ENCODE measurements at places on chromosomes 12 and 14.

GRCh38 chr14:56221382-56222128, 103.3 kb downstream of the PELI2 start:
- no peak for DNase-seq

GRCh38 chr14:105064001-105064400, 1.2 kb downstream of the GPR132 start:
- no peak for DNase-seq

- no peak for DNase-seq
Measured at GRCh38 chr12:47504775-47505446, 200.9 kb downstream of the RPAP3 start.

GRCh38 chr12:104736307-104736706, 221.8 kb downstream of the SLC41A2 start:
- no peak for DNase-seq

DNA sequence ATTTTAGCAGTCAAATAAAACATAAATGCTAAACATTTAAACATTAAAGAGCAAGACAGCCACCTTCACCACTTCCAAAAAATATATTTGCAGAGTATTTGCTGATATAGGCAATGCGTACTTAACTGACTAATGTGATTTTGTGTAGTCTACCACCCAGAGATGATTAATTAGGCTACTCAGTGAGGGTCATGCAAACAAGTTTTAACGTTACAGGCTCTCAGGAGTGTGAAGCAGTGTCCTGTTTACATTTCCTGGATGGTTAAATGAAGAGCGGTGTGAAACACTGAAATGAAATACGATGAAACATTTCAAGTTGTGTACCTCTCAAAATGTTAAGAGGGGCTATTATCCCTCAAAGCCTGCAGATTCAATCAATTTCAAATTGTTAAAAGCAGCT, 165.8 kb upstream of the LRIG3 start:
- DNase-seq: no peak

- no peak for DNase-seq
Measured at GRCh38 chr12:13307143-13307816, 110.8 kb downstream of the EMP1 start.

GRCh38 chr12:69837657-69838415, 12.8 kb downstream of the MYRFL start:
- no peak for DNase-seq

- no peak for DNase-seq
Measured at GRCh38 chr12:32820376-32820931, 64.8 kb upstream of the YARS2 start.

DNA sequence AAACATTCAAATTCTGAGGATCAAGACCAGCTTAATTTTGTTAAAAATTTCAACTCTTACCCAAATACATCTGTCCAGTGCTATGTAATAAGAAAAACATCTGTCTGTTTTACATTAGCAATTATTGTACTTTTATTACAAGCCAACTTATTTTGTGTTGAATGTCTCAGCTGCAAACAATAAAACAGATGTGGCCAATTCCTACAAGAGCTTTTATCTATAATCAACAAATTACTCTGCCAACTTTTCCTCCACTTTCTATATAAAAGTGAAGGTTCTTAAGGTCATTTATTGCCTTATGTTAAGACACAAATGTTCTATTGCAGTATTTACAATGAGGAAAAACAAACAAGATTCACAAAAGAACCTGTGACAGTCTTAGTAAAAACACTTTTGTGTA, 72.7 kb downstream of the NOVA1 start:
- no peak for DNase-seq

DNA sequence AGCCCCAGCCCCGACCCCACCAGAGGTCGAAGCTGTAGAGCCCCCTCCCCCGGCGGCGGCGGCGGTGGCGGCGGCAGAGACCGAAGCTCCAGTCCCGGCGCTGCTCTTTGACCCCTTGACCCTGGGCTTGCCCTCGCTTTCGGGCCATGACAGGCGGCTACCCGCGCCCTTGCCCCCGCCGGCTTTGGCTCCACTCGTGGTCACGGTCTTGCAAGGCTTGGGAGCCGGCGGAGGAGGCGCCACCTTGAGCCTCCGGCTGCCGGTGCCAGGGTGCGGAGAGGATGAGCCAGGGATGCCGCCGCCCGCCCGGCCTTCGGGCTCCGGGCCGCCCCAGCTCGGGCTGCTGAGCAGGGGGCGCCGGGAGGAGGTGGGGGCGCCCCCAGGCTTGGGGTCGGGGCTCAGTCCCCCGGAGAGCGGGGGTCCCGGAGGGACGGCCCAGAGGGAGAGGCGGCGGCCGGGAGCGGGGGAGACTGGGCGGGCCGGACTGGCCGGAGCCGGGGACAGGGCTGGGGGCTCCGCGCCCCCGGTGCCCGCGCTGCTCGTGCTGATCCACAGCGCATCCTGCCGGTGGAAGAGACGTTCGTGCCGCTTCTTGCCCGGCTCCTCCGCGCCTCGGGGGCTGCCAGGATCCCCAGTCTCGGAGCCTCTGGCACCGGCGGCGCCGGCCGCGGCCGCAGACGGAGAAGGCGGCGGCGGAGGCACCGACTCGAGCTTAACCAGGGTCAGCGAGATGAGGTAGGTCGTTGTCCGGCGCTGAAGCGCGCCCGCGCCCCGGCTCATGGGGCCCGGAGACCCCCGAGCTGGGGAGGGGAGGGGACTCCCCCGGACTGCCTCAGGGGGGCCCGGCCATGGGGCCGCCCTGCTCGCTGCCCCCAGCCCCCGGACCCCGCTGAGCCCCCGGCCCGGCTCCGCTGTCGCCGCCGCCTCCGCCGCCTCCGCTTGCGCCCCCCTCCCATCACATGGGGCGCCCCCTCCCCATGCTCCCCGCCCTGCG, 778 bp downstream of the AGAP2 start:
- DNase-seq: no peak

- DNase-seq: no peak
Measured at GRCh38 chr14:79580414-79580813, 630.9 kb downstream of the DIO2 start.

- no peak for DNase-seq
Measured at GRCh38 chr12:5807090-5807414, 138.0 kb downstream of the ANO2 start.

GRCh38 chr12:24931666-24932405, 17.1 kb downstream of the BCAT1 start:
- peak; percentile 99 for DNase-seq

- no peak for DNase-seq
Measured at GRCh38 chr12:62891805-62892549, 43.0 kb downstream of the PPM1H start.

- no peak for DNase-seq
Measured at GRCh38 chr12:29599381-29599780, 101.9 kb upstream of the OVCH1 start.

- DNase-seq: no peak
Measured at GRCh38 chr12:53696655-53697331, 20.9 kb upstream of the ATP5MC2 start.

DNA sequence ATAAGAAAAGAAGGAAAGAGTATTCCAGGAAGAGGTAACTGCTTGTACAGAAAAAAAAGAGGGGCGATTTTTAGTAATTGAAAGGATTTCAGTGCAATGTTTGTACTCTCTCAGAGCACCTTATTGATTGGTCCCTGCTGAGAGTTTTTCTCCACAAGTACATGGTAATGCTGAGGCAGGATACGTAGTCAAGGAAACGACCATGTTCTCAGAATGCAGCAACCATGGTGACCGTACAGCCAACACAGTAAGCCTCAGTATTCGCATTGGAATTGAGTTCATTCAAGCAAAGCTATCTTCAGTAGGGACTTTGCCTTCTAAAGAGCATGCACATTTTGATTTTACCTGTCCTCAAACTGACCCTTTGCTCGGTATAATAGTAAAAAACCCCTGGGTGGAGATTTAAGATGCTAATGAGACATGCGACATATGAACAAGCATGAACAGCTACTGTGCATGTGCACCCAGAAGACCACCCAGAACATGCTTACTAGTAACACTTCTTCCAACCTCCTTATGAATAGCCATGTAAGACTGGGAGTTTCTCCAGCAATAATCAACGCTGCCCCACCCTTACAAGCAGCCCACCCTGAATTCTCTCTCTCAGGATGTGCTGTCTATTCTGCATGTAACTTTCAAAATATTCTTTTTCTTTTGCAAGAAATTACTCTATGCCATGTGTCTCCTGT, 6.2 kb upstream of the SLC41A2 start:
- no peak for DNase-seq

- peak; percentile 30 for DNase-seq
Measured at GRCh38 chr14:100603341-100604120, 16.3 kb upstream of the BEGAIN start.
